ENCODE measurements at places on chromosomes 4 and X.

GRCh38 chr4:72376901-72377300 lies 192.1 kb downstream of the ADAMTS3 start:
- DNase-seq, result no peak

- DNase-seq, result no peak
These were observed 28.6 kb downstream of the DCLK2 start for GRCh38 chr4:150106886-150107285.

GRCh38 chr4:18531731-18532130 lies 510.2 kb upstream of the LCORL start:
- DNase-seq, result no peak

DNA sequence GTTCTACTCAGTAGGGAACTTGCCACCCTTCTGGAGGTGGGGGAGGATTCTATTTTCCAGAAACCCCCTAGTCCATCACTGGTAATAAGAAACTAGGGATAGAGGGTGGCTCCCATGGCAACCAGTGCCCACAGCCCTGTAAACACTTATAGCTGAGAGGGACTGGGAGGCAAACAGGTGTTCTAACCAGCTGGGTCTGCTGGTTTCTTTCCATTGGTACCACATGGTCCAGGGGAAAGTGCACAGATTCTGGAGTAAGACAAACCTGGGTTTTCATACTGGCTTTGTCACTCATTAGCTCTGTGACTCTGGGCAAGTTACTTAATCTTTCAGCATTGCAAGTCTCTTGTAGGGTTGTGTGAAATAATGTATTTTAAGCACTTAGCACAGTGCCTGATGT lies 26.9 kb downstream of the IGSF1 start:
- DNase-seq, result no peak

- DNase-seq, result no peak
These were observed 66.3 kb downstream of the PTPN13 start for GRCh38 chr4:86660401-86660800.

GRCh38 chr4:170089668-170090351 lies at the start of gene AADAT:
Gene AADAT, minus strand, starts transcription at chr4:170089956. Its CDS starts 266 bp downstream, at chr4:170089690.
- peak; percentile 80 for DNase-seq

DNA sequence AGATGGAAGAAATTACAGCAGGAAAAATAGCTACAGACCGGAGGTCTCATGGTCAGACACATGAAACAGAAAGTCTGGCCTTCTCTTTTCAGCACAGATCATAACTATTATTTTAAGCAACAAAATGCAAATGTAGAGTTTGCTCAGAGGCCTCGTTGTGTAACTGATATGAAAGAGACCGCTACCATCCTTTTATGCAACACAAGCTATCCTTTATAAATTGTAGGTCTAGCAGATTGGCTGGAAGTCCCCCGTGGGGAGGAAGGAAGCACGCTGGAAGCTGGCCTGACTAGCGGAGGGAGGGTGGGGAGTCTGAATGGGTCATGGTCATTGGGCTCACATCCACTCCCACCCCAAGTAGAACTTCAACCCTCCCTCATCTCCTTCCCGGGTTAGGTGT lies 27.7 kb downstream of the DMP1 start:
- DNase-seq, result no peak

DNA sequence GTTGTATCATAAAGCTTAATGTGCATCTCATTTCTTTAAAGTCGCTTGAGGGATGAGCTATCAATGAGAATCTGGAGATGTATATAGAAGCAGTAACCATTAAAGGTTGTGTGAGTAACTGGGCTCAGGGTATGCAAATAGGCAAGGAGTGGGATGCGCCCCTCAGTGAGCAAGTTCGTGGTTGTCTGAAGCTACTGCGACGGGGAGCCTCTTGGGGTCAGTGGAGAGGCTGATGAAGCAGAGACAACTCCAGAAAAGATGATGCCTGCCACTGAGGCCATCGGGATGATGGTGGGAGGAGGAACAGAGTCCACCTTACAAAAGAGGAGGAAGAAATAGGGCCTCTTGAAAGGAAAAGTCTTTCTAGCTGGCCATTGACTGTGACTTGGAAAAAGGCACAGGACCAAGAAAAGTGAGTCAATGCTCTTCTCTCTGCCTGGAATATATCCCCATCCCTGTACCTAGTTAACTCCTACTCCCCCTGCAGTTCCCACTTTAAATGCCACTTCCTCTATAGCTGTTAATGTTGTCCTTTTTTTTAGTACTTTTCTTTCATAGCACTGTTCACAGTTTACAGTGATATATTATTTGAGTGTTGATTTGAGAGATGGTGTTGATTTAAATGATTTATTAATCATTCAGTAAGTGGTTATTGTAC lies 51.4 kb upstream of the LSM6 start:
- peak; percentile 24 for DNase-seq

DNA sequence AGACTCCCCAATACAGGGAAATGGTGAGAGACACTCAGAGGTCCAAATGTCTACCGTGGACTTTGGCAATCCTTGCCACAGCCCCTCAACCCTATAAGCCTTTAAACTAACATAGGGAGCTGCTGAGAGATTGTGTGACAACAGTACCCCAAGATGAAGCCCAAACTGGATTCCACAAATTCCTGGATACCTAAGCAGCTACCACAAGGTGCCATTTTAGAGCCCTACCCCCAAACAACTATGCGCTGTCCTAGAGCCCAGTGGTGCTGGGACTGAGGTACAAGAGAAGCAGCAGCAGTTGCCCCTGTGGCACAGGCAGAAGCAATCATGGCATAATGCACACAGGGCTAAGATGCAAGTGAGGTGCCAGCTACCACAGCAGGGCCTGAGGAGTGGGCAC lies 2.7 kb upstream of the TMPRSS11F start:
- DNase-seq, result no peak

- DNase-seq, result peak; percentile 51
These were observed 10.4 kb downstream of the AFP start for GRCh38 chr4:73446336-73446938.

GRCh38 chrX:120752431-120753082 lies 122.7 kb upstream of the C1GALT1C1 start:
- no peak for DNase-seq

GRCh38 chr4:80058740-80059139 lies 14.3 kb downstream of the ANTXR2 start:
- DNase-seq, result no peak

GRCh38 chr4:76233967-76234678 lies 17.4 kb upstream of the FAM47E start:
- no peak for DNase-seq

DNA sequence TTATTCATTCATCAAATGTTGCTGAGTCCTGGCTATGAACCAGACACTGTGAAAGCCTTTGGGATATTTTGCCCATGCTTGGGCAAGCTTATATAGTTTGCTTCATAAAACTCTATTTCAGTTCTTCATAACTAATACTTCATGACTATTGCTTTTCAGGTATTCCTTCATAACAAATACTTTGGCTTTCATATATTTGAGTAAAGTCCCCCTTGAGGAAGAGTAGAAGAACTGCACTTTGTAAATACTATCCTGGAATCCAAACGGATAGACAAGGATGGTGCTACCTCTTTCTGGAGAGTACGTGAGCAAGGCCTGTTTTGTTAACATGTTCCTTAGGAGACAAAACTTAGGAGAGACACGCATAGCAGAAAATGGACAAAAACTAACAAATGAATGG lies 1.7 kb upstream of the AFP start:
- no peak for DNase-seq

DNA sequence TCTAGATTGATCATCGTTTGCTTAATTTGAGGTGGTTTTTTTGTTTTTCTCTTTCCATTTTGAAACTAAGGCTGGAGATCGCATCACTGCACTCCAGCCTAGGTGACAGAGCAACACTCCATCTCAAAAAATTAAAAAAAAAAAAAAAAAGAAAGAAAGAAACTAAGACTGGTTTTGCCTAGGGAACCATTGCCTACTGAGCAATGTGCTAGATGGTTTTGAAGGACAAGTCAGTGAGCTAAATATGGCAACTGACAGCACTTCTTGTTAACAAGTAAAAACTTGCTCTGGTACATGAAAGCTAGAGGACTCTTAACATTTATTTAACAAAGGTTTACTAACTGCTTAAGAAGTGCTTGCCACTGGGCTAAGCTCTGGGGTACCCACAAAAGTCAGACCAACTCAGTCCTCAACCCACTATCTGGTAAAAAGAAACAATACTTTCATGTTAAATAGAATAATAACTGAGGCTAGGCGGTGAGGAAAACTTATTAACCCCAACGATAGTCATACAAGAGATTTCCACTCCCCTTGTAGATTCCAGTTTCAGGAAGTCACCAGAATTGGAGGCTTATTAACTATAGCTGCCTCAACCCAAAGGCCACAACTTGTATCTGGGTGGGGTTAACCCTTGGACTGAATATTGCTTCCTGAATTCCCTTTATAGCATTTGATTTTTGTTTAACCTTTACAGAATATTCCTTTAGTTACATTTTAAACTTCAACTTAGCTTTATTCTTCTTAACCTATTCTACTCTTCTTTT lies 111.6 kb downstream of the FRYL start:
- no peak for DNase-seq

- DNase-seq, result peak; percentile 1
These were observed 16.5 kb downstream of the MCF2 start for GRCh38 chrX:139691493-139691842.

DNA sequence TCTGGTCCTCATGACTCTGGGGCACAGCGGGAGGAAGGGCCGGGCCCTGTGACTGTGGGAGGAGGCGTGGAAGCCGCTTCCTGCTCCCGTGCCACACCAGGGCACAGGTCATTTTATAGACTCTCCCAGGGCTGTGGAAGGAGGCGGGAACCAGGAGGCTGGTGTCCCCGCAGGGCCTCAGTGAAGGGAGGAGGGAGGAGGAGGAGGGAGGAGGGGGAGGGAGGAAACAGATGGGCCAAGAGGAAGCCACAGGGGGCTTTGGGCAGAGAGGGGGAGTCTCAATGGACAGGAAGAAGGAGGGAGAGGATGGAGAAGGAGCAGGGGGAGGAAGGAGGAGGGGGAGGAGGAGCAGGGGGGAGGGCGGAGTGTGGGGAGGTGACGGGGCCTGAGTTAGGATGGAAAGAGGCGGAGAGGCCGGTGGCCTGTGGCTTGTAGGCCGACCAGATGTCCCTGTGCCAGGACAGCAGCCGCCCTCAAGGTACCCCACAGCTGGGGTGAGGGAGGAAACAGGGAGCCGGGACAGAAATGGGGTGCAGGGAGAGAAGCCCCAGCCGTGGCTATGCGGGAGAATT lies 6.2 kb upstream of the PLCXD1 start:
- peak; percentile 60 for DNase-seq

- no peak for DNase-seq
These were observed 575 bp downstream of the RCHY1 start for GRCh38 chr4:75513526-75514130.

DNA sequence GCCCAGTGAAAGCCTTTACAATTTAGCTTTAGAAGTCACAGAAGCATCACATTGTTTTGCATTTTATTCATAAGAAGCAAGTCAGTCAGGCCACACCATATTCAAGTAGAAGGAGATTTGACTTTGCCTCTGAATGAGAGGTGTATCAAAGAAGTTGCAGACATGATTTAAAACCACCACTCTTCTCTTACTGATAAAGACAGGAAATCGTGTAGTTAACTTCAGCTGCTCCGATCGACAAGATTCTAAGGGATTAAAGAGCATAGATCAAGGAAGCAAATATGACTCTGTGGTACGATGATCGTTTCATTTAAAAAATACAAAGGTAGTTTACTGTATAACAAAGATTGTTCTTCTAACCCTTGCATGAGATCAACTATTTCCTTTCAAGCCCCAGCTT lies 328.0 kb upstream of the PPP1R2C start:
- DNase-seq, result no peak

DNA sequence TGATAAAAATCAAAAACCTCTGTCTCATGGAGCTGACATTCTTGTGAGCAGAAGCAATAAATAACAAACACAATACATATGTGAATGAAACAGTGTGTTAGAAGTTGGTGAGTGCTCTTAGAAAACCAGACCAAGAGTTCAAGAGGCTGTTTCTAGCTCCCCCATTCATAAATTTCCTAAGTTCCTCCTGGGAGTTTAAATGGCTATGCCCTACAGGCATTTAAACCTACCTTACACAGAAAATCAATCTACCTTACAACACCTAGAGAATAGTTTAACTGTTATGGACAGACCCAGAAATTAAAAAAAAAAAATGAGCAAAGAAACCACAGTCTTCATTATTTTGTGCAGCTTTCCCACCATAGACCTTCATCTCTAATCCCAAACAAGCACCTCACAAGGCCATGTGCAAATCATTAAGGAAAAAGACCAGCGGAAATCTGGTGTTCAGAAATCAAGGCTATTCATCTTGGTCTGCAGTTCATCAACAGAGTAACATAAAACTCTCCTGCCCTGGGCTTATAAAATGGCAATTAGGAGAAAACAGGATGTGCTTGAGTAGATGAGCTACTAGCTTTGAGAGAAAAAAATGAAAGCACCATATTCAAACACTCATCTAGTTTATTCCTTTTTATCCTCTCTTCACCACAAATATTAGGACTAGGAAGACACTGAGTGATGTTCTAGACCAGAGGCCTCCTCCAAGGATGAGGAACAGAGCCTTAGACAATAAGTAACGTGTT lies 147.2 kb downstream of the SHROOM3 start:
- DNase-seq, result peak; percentile 72

GRCh38 chr4:71411981-71412380 lies 73.2 kb downstream of the SLC4A4 start:
- DNase-seq, result peak; percentile 82

GRCh38 chrX:39903343-39903742 lies 194.4 kb downstream of the BCOR start:
- peak; percentile 67 for DNase-seq

- no peak for DNase-seq
These were observed 856.6 kb downstream of the GLUD2 start for GRCh38 chrX:121903961-121904360.

GRCh38 chr4:98664959-98665358 lies 6.5 kb upstream of the TSPAN5 start:
- no peak for DNase-seq

DNA sequence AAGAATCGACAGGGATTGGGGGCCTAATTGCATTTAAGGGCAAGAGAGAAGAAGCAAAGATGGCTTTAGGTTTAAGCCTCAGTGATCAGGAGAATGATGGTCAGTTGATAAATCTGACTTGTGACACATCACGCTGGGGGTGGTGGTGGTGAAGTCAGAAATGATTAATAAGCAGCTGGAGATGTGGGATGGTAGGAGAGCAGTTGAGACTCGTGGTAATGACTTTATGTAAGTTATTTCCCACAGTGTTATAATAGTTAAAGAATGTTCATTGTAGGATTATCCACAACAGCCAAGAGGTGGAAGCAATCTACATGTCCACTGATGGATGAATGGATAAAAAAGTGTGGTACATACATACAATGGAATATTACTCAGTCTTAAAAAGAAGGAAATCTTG lies 178.9 kb upstream of the GPC4 start:
- peak; percentile 33 for DNase-seq

DNA sequence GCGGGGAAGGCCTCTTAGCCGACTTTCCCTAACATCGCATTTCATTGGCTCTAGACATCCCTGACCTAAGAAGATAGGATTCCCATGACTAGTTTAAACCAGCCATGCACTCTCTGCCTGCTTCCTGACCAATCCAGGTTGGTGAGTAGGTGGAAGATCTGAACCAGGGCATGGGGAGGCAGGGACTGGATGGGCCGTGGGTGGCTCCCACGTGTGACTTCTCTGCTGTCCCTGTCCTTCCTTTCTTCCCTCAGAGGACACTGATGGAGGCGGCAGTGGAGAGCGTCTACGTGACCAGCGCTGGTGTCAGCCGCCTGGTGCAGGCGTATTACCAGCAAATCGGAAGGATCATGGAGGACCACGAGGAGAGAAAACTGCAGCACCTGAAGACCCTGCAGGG lies 90.7 kb downstream of the EVC start:
- DNase-seq, result no peak

Measured in fibroblast of upper back skin (primary cell).